Liver (tissue), 10 donors: ENCODE measurements at places on chromosomes 1 and 21. TPM values are rescaled to one million over a fixed set of nuclear protein-coding genes. Genes with fewer than 3 reads are reported as not detected.

GRCh38 chr1:244759158-244759557 lies 76.3 kb upstream of the COX20 start:
- no peaks in the 10 kb centered on the region for H3K27me3 ChIP-seq
- H3K27ac ChIP-seq = no peak overlapping the region
- H3K4me1 ChIP-seq = peaks cover 4% of the 10 kb centered on the region
- no peaks in the 10 kb centered on the region for H3K36me3 ChIP-seq
- no peak for DNase-seq
- H3K4me3 ChIP-seq = no peak overlapping the region

DNA sequence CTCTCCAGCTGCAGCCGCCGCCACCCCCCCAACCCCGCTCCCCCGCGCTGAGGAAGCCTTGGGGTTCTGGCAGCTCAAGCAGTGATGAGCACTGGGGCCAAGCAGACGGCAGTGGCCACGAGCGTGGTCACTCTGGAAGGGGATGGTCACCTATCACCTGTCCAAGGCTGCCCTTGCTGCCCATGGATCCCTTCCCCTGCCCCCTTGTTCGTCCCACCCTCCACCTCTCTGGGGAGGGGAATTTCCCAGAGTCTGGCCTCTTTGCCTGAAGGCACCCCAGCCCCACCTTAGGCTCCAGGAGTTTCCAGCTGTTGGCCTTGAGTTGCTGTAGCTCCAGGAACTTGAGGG lies 7.2 kb upstream of the SMIM12 start:
- H3K27me3 ChIP-seq = peaks cover 4% of the 10 kb centered on the region
- H3K36me3 ChIP-seq = no peaks in the 10 kb centered on the region
- no peak overlapping the region for H3K27ac ChIP-seq
- no peak for DNase-seq
- H3K4me3 ChIP-seq = no peak overlapping the region

- DNase-seq = no peak
- peaks cover 4% of the 10 kb centered on the region for H3K36me3 ChIP-seq
- H3K27ac ChIP-seq = no peak overlapping the region
- H3K27me3 ChIP-seq = no peaks in the 10 kb centered on the region
- no peak overlapping the region for H3K4me3 ChIP-seq
These were observed 19.5 kb upstream of the WARS2 start for GRCh38 chr1:119159966-119160365.

GRCh38 chr1:22044690-22045420 lies 7.7 kb upstream of the CDC42 start:
- H3K4me1 ChIP-seq = no peaks in the 10 kb centered on the region
- no peaks in the 10 kb centered on the region for H3K27me3 ChIP-seq
- DNase-seq = no peak

- H3K36me3 ChIP-seq = no peaks in the 10 kb centered on the region
- H3K4me3 ChIP-seq = no peak overlapping the region
- no peak for DNase-seq
- no peak overlapping the region for H3K27ac ChIP-seq
- H3K4me1 ChIP-seq = peaks cover 8% of the 10 kb centered on the region
- H3K27me3 ChIP-seq = no peaks in the 10 kb centered on the region
These were observed 145.6 kb downstream of the ZZZ3 start for GRCh38 chr1:77536813-77537212.

DNA sequence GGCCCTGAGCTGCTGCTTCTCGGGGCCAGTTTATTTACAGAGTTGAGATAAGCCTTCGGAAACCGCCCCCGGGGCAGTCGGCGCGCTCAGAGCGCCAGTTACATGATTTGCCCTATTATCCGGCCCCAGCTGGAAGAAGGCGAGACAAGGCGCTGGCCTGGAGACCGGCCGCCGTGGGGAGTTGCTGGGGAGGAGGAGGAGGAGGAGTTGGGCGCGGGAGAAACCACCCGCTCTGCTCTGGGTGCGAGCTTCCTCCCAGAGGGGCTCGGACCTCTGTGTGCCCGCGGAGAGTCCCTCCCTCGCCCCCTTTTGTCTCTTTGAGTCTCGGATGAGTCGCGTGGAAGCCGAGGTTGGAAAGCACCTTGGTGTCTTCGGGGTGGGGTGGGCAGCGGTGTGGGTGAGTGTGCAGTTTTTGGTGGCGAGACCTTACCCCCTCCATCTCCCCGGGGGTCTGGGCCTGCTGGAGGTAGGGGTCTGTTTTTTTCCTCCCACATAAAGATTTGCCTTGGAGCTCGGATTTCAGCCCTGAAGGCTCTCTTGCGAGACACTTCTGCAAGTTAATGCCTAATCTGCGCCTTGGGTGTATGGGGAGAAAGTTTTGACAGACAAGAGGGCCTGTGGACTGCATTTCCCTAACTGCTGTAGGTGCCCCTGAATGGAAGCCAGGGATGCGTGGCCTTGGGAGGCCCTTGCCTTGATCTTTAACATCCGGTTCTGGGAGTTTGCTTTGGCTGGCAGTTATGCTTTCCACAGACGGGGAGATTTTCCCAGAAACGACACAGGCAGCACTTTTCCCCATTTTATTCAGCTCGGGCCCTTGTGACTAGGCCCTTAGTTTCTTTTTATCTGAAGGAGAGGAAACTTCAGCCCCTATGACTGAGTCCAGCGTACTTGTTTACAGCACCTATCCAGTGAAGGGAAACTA lies 80.0 kb downstream of the NDUFS5 start:
- no peaks in the 10 kb centered on the region for H3K36me3 ChIP-seq
- H3K4me1 ChIP-seq = peaks cover 2% of the 10 kb centered on the region
- no peaks in the 10 kb centered on the region for H3K27me3 ChIP-seq
- peak; percentile 49 for DNase-seq

GRCh38 chr21:38342739-38343138 lies 85.9 kb downstream of the KCNJ15 start:
- H3K27me3 ChIP-seq = no peaks in the 10 kb centered on the region
- H3K4me1 ChIP-seq = peaks cover 18% of the 10 kb centered on the region
- no peaks in the 10 kb centered on the region for H3K36me3 ChIP-seq
- no peak for DNase-seq

DNA sequence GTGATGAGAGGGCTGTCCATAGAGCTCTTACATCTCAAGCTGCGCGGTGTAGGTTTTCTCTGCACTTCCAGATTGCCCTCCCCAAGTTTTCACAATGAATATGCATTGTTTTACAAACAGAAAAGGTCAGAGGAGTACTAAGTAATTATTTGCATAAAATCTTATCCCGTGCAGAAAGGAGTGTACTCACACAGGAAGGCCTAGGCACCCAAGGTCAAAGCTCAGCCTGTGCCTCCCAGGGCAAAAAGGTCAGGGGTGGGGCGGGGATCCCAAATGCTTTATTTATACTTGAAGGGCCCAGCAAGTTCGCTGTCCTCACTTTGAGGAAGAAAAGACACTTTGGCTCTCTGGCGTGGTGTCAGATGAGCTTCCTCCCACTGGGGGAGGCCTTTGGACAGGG lies 10.3 kb upstream of the KCNE1 start:
- peaks cover 12% of the 10 kb centered on the region for H3K4me1 ChIP-seq
- H3K27ac ChIP-seq = peak overlapping the region; percentile 74
- no peaks in the 10 kb centered on the region for H3K36me3 ChIP-seq
- H3K4me3 ChIP-seq = peak overlapping the region; percentile 68

DNA sequence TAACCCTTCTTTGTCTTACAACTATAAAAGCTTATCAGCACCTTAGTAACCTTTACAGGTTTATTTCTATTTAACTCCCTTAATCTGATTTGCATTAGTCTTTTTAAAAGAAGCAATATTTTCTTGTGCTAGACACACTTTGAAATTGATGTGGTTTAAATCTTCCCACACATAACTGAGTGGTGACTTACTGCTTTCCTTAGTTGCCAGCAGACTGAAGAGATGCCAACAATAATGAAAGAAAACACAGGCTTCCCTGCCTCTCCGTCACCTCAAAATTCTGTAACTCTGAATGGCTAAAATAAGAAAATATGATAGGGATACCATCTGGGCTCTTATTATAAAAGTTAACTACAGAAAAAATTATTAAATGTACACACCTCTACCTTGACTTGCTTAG lies 196.8 kb downstream of the PTBP2 start:
- H3K4me1 ChIP-seq = no peaks in the 10 kb centered on the region
- DNase-seq = no peak
- H3K27ac ChIP-seq = no peak overlapping the region
- H3K4me3 ChIP-seq = no peak overlapping the region
- no peaks in the 10 kb centered on the region for H3K27me3 ChIP-seq
- no peaks in the 10 kb centered on the region for H3K36me3 ChIP-seq

GRCh38 chr1:3672231-3672970 lies 20.1 kb downstream of the TP73 start:
- peaks cover 10% of the 10 kb centered on the region for H3K4me1 ChIP-seq
- no peaks in the 10 kb centered on the region for H3K27me3 ChIP-seq
- H3K4me3 ChIP-seq = no peak overlapping the region
- H3K36me3 ChIP-seq = no peaks in the 10 kb centered on the region
- no peak for DNase-seq
- no peak overlapping the region for H3K27ac ChIP-seq

GRCh38 chr1:85578321-85579295 lies 2.0 kb upstream of the CCN1 start:
- DNase-seq = no peak
- H3K4me3 ChIP-seq = no peak overlapping the region
- H3K27me3 ChIP-seq = no peaks in the 10 kb centered on the region
- peaks cover 3% of the 10 kb centered on the region for H3K36me3 ChIP-seq
- H3K4me1 ChIP-seq = peaks cover 2% of the 10 kb centered on the region

DNA sequence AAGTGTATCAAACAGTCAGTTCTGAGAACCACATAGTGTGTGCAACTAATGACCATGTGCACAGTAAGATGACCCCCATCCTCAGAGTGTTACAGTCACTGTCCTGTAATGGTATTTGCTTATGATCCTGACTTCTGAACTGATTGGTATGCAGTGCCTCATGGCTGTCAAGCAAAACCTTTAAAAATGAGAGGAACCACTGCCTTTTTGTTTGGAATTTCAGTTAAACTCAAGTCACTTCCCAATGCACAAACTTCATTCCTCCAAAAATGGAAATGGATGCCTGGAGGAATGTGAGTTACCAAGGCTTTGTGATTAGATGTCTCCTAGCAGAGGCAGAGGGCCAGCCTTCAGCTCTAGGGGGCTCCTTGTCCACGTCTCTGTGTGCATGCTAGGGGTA lies 10.5 kb downstream of the C1orf198 start:
- H3K27me3 ChIP-seq = no peaks in the 10 kb centered on the region
- DNase-seq = no peak
- peaks cover 5% of the 10 kb centered on the region for H3K36me3 ChIP-seq
- no peak overlapping the region for H3K27ac ChIP-seq
- H3K4me1 ChIP-seq = no peaks in the 10 kb centered on the region
- H3K4me3 ChIP-seq = no peak overlapping the region

DNA sequence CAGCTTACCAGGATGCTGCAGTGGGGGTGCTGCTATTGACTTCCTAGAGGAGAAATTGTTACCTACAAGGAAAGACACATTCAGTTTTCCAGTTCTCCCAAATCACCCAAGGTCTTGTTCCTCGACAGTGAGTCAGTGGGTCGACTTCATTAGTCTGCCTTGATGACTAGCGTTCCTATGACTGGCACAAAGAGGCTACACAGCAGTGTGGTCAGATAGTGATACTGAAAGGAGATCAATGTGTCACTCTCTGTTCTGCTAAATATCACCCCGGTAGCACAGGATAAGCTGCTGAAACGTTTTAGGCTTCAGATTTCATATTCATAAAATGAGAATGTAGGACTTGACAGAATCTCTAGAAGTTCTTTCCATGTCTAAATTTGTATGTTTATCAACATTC lies 357.4 kb downstream of the LMX1A start:
- no peak for DNase-seq
- no peak overlapping the region for H3K4me3 ChIP-seq
- H3K4me1 ChIP-seq = no peaks in the 10 kb centered on the region
- no peak overlapping the region for H3K27ac ChIP-seq
- no peaks in the 10 kb centered on the region for H3K36me3 ChIP-seq
- no peaks in the 10 kb centered on the region for H3K27me3 ChIP-seq

GRCh38 chr1:178055779-178056471 lies 38.0 kb upstream of the RASAL2 start:
- no peaks in the 10 kb centered on the region for H3K36me3 ChIP-seq
- H3K4me1 ChIP-seq = peaks cover 18% of the 10 kb centered on the region
- DNase-seq = no peak
- no peak overlapping the region for H3K4me3 ChIP-seq

Gene ANGPTL3
- 121 TPM for total RNA-seq

Gene MX1
- total RNA-seq = 15.1 TPM

Gene FOXE3
- not detected for total RNA-seq

Gene SAMSN1
- 9.0 TPM for total RNA-seq
